Mesenchymal stem cell (in vitro differentiated cells and primary cell): ENCODE measurements at places on chromosomes 4 and X.

DNA sequence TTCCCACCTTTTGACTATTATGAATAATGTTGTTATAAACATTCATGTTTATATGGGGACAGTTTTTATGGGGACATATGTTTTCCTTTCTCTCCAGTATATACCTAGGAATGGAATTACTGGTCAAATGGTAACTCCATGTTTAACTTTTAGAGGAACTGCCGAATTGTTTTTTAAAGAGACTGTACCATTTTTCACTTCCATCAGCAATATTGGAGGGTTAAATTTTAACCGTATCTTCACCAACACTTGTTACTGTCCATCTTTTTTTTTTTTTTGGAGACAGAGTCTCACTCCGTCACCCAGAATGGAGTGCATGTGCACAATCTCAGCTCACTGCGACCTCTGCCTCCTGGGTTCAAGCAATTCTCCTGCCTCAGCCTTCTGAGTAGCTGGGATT, 46.4 kb upstream of the PRPS1 start:
- DNase-seq = no peak

DNA sequence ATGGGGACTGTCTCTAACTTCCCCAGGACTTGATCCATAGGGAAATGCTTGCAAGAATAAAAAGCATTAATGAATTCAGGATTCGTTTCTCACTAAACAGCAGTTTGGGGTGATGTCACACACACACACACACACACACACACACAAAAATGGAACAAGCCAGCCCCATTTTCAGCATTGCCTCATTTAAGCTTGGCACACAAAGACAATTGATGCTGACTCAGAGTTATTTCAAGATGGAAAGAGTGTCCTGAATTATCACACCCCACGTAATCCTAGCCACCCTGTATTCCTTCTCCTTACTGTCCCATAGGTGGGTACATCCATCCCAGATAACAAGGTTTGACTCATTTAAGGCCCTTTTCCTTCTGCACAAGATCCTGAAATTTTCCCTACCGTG, 345.1 kb upstream of the HS3ST1 start:
- no peak for DNase-seq

DNA sequence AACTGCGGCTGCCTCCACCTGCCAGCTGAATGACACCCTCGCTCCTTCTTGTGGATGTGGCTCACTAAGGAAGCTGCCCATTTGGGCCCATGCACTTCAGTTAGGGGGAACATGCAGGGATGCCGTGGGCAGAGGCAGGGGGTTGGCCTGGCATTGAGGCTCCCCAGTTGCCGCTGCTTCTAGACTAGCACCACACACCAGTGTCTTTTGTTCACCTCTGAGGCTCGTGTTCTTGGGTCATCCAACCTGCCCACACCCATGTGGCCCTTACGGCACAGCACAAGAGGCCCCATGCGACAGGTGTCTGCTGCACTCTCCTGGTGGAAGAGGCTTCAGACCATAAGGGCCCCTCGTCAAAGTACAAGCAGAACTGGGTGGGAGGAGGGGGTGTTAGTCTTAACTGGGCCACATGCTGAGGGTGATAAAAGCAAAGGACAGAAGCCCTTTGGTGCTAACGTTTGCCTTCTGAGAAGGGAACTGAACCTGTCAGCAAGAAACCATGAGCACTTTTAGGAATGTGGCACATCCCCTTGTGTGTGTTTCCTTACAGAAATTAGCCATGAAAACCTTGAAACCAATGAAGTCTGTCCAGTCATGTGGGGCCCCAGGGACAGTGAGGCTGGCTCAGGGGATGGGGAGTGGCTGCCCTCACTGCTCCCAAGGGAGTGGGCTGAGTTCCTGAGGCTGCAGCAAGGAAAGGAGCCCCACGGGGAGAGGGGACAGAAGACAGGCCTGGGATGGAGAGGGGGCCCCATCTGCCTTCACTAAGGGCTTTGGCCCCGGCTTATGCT, 39.2 kb downstream of the MAP7D3 start:
- no peak for DNase-seq

DNA sequence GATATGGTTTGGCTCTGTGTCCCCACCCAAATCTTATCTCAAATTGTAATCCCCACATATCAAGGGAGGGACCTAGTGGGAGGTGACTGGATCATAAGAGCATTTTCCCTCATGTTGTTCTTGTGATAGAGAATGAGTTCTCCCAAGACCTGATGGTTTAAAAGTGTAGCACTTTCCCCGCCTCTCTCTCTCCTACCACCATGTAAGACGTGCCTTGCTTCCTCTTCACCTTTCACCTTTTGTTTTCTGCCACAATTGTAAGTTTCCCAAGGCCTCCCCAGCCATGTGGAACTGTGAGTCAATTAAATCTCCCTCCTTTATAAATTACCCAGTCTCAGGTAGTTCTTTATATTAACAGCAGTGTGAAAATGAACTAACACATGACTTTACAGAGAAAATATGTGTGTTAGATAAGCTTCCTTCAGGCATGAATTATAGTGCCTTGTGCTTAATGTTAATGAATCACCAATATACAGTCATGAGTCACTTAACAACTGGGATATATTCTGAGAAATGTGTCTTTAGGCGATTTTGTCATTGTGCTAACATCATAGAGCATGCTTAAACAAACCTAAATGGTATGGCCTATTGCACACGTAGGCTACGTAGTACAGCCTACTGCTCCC, 37.9 kb downstream of the PDGFC start:
- peak; percentile 92 for DNase-seq

GRCh38 chr4:6520978-6521377, 48.6 kb upstream of the PPP2R2C start:
- no peak for DNase-seq

- peak; percentile 13 for DNase-seq
Measured at GRCh38 chr4:101782546-101782945, 8.0 kb upstream of the BANK1 start.

GRCh38 chrX:20231598-20231997, 35.1 kb downstream of the RPS6KA3 start:
- no peak for DNase-seq

DNA sequence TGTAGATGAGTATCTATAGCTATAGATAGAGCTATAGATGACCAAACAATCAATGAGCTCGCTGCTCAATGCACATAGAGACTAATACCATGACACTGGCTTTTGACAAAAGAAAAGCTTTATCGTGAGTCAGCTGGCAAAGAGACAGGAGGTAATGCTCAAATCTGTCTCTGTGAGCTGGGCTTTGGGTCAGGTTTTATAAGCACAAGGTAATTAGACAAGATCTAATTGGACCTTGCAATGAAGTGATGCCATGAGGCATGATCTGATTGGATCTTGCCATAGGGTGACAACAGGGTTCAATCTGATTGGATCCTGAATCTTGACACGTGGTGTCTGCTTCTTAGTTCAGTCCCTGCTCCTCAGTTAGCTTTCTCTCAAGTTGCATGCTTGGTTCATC, 180.7 kb upstream of the MXRA5 start:
- no peak for DNase-seq

DNA sequence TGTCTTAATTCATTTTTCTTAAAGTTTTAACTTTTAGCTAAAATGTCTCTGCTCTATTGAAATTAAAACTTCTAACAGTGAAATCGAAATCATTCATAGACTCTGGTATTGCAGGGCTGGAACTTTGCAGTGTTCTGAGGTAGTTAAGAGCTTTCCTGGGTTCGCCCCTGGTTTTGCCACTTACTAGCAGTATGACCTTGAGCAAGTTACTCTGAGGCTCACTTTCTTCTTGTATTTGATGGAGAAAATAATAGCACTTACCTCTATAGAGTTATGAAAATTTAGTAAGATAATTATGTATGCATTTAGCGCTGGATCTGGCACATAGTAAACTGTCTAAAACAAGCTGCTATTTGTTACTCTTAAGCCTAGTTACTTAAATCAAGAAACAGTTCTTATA, 1.7 kb downstream of the SLAIN2 start:
- no peak for DNase-seq
